ENCODE measurements at places on chromosomes 6 and 20.

GRCh38 chr6:39786649-39787048 is 5.5 kb upstream of the DAAM2 start:
- DNase-seq, result no peak

DNA sequence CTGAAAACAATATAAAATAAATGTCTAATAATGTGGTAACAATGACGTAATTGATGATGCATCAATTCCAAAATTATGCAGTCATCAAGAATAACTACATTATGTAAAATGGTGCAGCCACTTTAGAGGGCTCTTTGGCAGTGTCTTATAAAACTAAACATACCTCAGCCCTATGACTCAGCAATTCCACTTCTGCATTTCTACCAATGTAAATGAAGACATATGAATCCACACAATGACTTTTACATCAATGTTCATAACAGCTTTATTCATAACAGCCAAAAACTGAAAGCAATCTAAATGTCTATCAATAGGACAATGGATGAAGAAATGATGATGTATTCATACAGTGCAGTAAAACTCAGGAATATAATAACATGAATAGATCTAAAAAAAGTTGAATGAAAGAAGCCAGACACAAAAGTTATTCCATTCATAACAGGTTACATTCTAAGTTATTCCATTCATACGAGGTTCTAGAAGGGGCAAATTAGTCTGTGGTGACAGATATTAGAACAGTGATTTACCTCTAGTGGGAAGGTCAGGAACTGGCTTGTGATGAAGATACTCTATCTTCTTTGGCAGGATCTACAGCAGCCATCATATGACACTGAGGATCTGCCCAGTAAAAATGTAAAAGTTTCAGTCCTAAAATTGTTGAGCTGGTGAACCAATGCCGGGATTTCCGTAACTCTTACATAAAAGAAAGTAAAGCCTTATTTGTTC is 396.1 kb downstream of the PLCB1 start:
- no peak for DNase-seq

DNA sequence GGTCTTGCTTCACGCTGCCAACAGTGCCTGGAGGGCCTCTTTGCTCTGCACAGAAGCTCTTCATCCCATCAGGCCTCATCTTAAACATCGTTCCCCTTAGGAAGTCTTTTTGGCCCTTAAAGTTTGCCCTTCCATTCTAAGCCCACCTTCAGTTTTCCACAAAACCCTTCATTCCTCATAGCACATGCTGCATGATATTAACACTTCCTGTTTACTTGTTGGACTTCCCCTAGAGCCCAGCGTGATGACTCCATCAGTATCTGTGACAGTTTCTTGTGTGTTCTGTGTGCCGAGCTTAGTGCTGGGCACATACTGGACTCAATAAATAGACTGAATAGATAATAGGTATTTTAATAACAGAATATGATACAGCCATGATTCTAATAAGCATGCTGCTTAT is 2.2 kb downstream of the NT5DC1 start:
- DNase-seq, result no peak

DNA sequence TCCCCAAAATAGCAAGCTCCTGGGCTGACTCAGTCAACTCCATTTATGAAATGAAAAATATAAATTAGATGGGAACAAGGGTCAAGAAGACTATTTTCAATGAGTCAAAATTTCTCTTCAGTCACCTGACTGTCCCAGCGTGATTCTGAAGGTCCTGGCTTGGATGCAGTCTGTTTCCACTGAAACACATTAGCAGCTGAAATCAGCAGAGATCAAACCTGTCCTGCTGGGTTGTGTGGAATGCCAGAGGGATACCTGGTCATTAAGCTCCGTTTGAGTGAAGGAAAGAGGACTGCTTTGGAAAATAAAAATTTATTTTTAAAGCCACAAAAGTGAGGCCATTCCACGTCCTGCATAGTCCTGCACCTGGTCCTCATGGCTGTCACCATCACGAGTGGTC is 37.4 kb downstream of the PXDC1 start:
- DNase-seq, result no peak

DNA sequence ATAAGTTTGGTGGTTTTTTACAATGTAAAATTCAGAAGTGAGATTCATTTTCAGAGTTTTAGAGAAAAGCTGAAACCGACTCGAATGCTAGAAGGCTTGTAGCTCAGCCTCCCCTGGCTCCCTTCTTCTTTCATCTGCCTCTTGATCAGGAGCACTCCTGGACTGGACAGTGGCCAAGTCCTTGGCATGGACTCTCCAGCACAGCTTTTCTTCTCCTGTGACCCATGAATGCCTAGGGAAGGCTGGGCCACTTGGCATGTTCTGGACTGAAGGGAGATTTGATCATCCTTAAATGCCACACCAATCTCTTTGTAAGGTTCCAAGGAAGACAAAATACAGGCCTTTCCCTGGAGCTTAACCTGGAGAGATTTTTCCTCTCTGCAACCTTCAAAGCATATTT is 384.0 kb upstream of the SASH1 start:
- DNase-seq, result no peak

DNA sequence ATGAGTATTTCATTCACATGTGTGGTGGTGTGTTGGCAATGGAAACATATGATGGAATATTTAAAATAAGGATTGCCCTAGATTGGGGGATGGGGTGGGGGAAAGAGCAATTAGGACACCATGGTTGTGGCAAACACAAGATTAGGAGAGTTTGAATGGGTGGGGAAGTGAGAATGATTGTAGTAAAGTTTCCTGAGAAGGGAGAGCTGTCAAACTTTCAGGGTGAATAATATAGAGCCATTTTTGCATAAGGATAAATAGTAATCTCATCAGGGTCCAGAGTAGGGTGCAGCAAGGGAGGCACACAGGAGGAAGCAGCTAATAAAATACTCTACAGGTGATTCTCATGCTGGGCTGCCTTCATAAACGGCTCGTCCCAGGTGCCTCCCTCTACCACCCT is 294.9 kb upstream of the MARCKS start:
- no peak for DNase-seq

DNA sequence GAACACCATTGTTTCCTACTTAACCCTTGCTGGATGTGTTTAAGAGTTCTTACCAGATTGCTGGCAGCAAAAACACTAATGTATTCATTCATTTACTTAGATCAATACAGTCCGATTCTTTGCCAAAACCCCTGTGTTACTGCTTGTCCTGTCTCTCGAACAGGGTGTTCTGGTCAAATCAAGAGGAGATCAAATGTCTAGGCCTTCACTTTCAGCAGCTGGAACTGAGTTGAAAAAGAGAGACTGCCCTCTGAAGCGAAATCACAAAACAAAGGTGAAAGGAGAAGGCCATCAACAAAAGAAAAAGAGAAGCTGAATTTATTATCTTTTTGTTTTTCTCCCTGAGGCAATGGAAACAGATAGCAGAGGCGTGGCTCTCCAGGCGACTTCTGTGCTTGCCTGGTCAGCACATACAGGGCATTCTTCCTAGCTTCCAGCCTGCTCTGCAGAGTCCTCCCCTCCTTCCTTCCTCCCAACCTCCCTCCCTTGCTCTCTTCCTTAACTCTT is 44.1 kb upstream of the GCM1 start:
- no peak for DNase-seq

DNA sequence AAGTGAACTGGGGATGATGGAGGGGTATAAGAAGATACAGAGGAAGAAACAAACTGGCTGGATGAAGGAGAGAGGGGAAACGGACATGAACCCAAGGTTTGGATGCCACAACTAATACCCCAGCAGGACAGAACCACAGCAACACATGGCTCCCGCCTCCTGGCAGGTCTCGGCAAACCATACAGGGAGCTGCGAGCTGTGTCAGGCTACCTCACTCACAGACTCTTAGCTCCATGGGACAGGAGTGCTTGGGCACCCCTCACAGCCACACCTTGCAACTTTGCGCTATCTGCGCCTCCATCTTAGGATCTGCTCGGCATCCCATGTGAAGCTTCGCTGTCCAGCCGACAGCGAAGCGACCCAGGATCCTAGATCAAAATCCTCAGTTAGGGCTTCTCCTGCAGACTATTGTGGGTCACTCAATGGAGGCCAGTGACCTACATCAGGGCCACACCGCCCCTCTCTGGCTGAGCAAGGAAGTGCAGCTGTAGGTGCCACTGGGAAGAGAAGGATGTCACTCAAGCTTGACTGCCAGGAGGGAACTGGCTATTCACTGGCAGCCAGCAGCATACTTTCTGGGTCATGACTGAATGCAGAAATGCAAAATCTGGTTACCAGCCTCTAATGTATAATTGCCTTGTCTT is 174.4 kb upstream of the RIN2 start:
- no peak for DNase-seq

DNA sequence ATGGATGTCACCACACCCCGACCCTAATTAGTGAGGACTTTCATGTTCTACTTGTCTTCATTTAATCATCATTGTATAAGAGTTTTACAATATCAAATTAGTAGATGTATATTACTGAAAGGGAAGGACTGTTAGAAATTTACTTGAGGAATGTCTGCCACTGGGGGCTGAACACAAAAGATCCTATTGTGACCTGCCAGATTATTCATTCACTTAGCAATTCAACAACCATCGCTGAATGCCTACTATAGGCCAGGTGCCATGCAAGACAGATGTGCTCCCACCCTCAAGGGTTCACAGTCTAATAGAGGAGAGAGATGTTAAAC is 8.0 kb upstream of the RBCK1 start:
- DNase-seq, result no peak

GRCh38 chr6:32947552-32948465 is 5.1 kb downstream of the HLA-DMA start:
- peak; percentile 23 for DNase-seq

DNA sequence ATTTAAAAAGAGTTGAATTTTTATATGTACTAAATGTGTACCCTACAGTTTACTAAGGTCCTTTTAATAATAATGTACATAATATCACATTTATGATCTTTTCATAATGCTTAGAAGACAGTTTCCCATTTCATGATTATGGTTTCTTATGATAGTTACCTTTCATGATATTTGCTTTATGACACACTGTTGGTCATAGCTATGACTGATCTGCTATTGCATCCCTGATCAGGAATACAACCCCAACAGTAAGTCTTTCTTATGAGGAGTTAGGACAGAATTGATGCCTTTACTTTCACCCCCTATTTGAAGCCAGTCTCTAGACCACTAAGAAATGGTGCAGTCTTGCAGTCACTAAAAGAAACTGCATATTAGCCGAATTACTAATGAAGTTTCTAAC is 31.0 kb downstream of the LCA5 start:
- no peak for DNase-seq

- DNase-seq, result no peak
Observed at GRCh38 chr6:126227833-126228702, 111.8 kb upstream of the CENPW start.
